ENCODE measurements at places on chromosomes 1 and 21.

DNA sequence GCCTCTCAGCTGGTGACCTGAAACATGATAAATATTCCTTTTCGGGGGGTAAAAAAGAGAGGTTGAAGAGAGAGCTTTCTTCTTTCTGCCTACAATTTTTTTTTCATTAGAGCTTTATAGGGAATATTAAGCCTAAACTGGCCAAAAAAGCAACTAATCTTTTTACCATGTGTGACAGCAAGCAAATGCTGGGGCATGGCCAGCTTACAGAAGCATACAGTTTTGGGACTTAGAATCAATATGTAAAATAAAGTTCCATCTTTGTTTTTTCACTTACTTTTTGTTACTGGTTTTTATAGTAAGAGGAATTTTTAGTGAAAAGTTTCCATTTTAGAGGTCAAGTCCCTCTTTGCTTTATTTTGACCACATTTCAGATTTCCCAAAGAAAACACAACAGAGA is 301.2 kb upstream of the DEPDC1 start:
- DNase-seq = no peak

- no peak for DNase-seq
Observed at GRCh38 chr1:175009532-175009931, 9.8 kb downstream of the CACYBP start.

GRCh38 chr1:185645686-185646085 is 88.5 kb upstream of the HMCN1 start:
- DNase-seq = no peak

DNA sequence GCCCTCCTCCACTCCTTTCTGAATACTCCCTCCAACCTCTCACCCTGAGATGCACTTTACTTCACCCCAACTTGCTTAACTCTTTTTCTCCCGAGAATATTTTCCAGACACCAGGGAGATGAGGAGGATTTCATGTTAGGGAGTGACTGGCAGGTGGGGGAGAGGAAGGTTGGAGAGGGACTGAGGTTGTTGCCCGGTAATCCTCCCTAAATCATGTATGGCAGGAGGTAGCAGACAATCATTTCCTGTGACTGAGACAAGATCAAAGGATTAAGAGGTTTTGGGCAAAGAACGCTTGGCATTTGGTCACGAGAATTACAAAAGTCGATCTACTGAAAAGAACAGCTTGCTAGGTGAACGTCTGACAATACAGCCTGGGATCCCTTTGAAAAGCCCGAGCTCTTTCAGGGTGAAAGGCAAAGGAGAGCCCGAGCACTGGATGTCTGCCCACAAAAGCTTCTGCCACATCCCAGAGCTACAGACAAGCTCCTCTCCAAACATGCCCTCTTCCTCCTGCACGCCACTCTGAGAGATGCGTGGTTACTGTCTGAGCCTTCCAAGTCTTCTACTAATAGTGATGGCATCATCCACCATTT is 154.1 kb downstream of the DAB1 start:
- no peak for DNase-seq
